Posterior vena cava (tissue), 2 donors: ENCODE measurements at places on chromosomes 12 and 14. TPM values are rescaled to one million over a fixed set of nuclear protein-coding genes. Genes with fewer than 3 reads are reported as not detected.

DNA sequence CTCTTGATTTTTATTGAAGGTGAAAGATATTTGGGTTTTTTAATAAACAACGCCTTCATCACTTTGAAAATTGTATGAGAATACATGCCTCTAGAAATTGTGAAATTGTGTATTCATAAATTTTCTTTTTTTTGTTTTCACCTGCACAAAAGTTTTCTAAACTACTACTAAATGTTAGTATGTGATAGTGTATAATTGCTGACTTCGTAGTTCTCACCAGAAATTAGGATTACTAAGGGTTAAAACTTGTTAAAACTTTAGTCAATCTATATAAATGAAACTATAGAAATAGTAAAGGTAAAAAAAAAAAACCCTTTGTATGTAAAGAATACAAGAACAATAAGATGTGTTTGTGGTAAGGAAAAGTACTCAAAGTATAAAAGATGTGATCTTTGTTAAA is 496.5 kb upstream of the ATP2B1 start:
- no peak for DNase-seq

CLEC2D gene
- 12.6 TPM for total RNA-seq

DNA sequence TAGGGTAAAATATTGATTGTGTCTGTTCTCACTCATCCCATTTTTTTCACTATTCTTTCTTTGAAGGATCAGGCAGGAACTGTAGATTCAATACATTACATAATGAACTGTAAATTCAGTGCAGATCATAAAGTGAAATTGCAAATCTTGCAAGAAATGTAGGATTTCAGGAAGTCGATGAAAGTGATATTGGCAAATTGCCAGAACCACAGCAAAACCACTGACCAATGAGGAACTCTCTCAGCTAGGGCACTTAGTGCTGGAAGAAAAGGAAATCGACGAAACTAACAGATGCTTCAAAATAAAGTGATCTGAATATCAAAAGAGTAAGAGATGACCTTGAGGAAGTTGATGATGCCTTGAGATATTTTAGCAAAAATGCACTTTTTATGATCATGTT is 157.6 kb downstream of the AACS start:
- DNase-seq = no peak

DNA sequence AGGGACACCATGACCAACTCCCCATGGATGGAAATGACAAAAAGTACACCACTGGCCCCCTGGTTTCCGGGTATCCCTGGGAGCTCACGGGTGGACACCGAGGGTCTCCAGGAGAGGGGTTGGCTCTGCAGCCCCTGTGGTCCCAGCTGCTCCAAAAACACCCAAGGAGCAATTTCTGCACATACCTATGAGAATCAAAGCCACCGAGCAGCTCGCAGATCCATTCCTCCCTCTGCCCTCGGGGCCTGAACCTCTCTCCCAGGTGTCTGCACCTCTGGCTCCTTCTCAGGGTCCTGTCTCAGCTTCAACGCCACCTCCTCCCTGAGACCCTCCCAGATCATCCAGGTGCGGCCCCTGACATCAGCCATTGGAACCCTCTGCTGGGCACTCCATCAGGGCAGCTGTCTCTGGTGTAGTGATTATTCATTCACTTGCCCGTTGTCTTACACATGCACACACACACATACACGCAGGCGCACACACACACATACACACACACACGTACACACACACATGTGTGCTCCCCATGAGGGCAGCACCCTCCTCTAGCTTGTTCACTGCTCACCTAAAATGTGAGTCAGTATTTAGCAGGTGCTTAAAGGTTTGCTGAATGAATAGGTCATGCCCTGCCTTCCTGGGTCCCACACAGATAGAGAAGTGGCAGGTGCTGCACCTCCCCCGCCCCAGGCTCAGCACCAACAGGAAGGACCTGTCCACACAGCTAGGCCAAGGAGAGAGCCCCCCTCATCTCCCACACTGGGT is 5.9 kb downstream of the RIMBP2 start:
- DNase-seq = peak; percentile 44

- DNase-seq = no peak
Observed at GRCh38 chr12:58584880-58585279, 335.4 kb downstream of the LRIG3 start.

GCH1 gene
- 6.9 TPM for total RNA-seq

DNA sequence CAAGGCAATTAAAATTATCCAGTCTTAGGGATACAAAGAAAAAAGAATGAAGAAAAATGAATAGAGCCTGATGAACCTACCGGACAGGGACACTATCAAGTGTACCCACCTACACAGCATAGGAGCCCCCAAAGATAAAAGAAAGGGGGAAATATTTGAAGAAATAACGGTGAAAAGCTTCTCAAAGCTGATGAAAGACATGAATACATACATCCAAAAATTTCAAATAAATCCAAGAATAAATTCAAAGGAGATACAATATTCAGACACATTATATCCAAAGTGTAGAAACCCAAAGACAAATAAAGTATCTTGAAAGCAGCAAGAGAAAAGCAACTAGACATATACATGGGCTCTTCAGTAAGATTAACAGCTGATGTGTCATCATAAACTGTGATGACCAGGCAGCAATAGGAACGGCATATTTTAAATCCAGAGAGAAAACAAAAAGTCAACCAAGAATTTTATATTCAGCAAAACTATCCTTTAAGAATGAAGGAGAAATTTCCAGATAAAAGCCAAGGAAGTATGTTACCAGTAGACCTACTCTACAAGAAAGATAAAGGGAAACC is 56.0 kb downstream of the CDK17 start:
- no peak for DNase-seq

DNA sequence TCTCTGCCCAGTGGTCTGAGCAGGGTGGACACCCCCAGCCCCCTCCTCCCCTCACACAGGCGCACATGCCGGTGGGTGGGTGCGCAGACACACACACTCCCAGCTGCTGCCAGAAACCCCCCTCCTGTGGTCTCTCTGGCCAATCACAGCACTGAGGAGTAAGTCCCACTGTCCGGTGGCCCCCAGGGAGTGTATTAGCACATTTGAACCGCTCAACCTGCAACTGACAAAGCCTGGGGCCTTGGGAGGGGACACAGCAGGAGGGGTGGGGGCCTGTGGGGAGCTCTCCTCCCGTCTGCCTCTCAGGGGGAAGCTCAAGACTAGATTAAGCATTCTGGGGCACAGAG is 11.7 kb downstream of the FIGNL2 start:
- no peak for DNase-seq

DNA sequence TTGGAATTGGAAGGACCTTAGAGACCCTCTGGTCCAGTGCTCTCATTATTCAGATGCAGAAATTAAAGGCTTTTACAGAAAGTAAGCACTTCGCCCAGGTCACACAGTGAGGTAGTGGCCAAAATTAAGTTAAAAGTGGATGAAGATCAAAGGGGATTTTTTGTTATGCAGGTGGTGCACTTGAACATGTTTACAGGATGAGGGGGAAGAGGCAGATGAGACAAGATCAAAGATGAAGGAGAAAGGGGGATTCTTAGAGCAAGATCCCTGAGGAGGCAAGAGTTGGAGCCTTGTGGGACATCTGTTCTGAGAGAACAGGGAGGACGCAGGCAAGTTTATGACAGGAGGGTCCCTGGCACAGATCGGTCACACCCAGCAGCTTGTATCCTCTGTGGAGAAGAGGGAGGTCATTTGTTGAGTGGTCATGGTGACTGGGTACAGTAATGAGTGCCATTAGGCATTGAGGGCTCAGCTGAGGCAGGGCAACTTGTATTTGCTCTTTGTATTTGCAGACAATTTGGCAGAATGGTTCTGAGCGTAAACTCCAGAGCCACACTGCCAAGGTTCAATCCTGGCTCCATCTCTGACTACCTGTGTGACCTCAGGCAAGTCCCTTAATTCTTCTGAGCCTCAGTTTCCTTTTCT is 84.0 kb downstream of the BORCS5 start:
- DNase-seq = no peak

DNA sequence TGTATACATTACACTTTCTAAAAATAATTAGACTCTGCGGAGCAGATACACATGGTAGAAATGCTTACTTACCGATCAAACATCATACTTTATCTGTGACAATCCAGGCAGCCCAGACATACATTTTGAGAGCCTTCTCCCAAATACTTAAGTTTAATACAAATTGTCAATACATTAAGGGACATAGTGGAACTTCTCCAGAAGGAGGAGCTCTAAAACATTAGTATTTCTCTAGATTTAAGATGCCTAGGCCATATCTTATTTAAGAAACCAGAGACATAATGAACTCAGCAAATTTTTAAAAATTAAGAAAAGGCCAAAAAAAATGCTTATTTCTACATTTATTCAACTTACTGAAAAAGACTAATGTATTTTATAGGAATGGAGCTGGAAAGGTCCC is 16.1 kb downstream of the ACSM4 start:
- DNase-seq = no peak

DDX11 gene
- total RNA-seq = 9.3 TPM

DNA sequence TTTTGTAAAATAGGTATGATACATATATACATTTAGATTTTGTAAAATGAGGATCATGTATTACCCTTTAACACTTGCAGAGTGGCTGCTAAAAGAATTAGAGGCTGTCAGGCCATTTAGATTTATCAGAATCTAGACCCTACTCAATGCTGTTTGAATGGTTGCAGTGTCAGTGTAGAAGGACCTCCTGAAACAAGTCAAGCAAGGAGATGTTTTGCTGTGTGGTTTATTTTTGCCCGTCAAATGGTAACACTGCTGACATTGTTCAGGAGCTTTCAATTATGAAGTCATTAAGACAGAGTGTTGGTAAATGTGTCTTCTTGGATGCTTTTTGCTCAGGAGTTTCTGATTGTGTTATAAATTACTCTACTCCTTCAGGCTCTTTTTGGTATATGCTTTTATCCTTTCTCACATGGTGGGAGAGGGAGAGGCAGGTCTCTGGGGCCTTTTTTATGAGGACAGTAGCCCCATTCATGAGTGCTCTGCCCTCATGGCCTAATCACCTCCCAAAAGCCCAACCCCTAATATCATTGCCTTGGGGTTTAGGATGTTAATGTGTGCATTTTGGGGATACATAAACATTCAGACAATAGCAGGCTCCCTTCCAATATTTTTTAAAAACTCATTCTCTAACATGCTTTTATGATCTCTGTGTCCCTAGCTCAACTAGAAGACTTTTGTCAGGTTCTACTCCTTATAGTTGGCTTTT is 16.5 kb downstream of the EID3 start:
- no peak for DNase-seq

GRCh38 chr12:4506870-4507269 is 31.8 kb upstream of the RAD51AP1 start:
- DNase-seq = no peak

- peak; percentile 87 for DNase-seq
Observed at GRCh38 chr12:52060498-52061177, 9.1 kb upstream of the ATG101 start.

DLGAP5 gene
- total RNA-seq = 0.10 TPM

- no peak for DNase-seq
Observed at GRCh38 chr14:24880689-24881088, 169.3 kb downstream of the STXBP6 start.

NUDT4 gene
- 76.5 TPM for total RNA-seq

- peak; percentile 36 for DNase-seq
Observed at GRCh38 chr12:121916719-121917118, 1.7 kb upstream of the CFAP251 start.

DNA sequence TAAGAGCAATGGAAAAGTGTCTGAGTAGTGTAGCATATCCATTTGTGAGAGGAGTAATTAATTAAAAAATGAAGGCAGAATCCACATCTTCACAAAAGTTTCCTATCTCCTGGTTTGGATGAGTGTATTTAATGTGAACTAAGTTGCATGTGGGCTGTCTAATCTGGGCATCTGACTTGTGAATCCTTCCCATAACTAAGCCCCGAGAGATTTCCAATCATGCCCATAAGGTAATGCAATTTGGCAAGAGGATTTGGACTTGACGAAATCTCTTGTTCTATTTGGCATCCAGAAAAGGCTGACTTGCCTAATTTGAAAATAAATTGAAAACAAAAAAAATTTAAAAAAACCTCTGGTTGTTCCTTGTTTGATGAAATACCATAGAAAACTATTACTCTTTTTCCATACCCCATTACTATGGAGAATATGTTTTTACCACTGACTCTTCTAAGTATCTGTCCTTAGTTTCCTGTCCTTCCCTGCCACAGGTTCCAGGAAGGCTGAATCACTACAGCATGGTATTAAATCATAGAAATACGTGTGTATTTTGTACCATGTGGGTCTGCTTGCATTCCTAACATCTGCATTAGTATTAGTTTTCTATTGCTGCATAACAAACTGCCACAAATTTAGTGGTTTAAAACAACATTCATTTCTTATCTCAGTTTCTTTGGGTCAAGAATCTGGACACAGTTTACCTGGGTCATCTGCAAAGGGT is 48.4 kb downstream of the ETV6 start:
- no peak for DNase-seq

DNA sequence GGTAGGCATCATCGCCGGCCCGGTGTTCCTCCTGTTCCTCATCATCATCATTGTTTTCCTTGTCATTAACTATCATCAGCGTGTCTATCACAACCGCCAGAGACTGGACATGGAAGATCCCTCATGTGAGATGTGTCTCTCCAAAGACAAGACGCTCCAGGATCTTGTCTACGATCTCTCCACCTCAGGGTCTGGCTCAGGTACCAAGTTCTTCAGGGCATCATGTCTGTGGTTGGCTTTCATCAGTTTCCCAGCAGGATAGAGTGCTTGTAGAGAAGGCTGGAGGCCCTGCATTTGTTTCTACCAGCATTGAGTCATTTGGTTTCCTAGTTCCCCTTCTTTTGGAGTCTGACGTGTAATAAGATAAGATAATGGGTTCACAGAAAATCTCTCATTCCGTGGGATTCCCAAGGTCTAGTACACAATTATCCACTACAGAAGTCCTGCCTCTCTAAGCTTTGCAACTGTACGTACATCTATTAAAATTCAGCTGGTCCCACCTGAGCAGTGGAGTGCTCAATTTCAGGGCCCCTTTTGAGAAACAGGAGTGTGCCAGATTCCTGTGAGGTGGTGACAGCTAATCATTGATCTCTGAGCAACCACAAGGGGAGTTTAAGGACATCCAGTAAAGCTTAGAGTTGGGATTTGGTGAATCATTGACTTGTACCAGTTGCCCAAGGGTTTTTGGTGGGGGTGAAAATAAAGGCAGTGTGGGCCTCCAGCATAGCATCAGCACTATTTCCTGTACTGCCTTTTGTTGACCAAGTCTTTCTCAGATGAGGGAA is 25.1 kb downstream of the ACVR1B start:
- DNase-seq = no peak

DNA sequence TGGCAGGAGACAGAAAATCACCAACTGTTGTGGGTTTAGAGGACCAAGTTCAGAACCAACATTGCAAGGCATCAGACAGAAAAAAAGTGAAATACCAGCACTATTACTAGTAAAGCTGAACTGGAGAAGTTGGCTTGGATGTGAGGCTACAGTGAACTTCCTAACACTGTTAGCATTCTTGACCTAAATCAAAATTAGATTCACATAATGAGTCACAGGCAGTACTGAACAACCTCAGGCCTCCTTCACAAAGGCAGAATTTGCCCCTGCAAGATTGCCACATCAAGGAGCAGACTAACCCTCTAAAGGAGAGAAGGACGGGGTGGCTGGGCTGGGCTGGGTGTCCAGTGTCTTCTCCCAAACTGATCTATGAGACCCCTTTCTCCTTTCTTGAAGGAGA is 539.7 kb downstream of the SNAPC1 start:
- DNase-seq = no peak

GRCh38 chr12:57008178-57008577 is 1.8 kb upstream of the ZBTB39 start:
- no peak for DNase-seq
